ENCODE measurements at places on chromosomes 6 and 20. TPM values are rescaled to one million over a fixed set of nuclear protein-coding genes. Genes with fewer than 3 reads are reported as not detected.
A peak's percentile ranks its signal among the peaks of the same experiment; 100 is the strongest.

- no peak for DNase-seq
These were observed 66.0 kb downstream of the CTNNBL1 start for GRCh38 chr20:37759761-37760209.

The GMPR gene
- total RNA-seq = 121 TPM

The STMN3 gene
- total RNA-seq = 4.3 TPM

The BFSP1 gene
- total RNA-seq = 0.73 TPM

DNA sequence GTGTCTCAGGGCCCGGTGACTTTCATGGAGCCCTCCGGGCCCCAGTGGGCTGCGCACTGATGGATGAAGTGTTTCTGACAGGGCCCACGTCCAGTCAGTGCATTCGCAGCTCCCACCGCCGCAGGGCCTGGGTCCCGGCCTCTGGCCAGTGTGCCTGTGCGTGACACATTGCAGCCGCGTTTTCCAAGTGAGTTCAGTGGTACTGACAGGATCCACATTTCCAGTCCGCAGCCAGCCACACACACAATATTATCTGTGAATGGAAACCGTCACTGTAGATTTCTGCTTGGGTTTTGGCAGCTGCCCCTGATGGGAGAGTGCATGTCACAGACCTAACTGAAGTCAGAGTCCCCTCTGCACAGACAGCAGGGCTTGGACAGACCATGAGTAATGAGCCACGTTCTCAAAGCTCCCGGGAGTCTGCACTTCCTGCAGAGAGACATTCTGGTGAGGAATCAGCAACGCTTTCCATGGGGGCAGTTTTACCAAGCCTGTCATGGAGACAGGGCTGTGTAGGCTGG, 171.4 kb downstream of the MYLK4 start:
- peak; percentile 40 for DNase-seq

The PDYN gene
- not detected for total RNA-seq

GRCh38 chr6:317448-318144, 25.3 kb downstream of the DUSP22 start:
- DNase-seq = no peak

DNA sequence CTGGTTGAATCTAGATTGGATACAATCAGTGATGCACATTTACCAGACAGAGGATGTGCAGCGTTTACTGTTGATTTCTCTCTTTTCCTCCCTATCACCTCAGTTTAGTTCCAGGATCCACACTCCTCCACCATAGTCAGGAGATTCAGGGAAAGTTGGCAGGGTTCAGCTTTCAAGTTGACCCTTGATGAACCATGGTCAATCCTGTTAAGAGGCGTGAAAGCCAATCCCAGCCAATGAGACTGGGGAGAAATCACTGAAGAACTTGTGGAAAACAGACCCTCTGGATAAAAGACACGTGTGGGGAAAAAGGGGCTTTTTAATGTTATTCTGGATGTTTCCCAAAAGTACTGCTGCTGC, 19.2 kb upstream of the SCP2D1 start:
- DNase-seq = no peak

- no peak for DNase-seq
These were observed 74.8 kb upstream of the MBOAT1 start for GRCh38 chr6:20286968-20287565.

GRCh38 chr6:24949020-24949569, 13.3 kb upstream of the RIPOR2 start:
- no peak for DNase-seq

DNA sequence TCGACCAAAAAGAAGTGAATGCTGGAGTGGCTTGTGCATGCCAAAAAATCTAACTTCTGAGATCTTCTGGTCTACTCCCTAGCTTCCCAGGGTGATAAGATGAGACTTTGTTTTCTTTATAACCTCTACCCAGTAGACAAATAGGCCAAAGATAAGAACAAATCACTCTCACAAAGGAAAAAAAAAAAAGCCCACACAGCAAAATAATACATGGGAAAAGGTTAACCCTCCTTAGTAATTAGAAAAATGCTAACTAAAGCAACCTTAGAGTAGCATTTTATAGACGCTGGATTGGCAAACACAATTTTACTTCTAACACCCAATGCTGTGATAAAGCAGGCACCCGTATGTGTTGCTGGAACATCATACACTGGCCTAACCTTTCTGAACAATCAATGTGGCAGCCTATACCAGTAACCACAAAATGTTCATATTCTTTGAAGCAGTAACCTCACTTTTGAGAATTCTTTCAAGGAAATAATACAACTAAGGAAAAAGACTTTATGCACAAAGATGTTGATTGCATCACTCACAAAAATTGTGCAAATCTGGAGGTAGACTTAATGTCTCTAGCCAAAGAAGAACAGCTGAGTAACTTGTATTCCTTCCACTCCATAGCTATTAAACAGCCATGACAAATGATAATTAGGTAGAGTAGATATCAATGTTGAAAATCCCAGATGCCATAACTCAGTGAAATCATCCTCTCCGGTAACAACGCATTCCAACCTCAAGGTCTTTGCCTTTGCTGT, 116.3 kb upstream of the QKI start:
- no peak for DNase-seq

- no peak for DNase-seq
These were observed 68.9 kb downstream of the MTHFD1L start for GRCh38 chr6:150934380-150934779.

DNA sequence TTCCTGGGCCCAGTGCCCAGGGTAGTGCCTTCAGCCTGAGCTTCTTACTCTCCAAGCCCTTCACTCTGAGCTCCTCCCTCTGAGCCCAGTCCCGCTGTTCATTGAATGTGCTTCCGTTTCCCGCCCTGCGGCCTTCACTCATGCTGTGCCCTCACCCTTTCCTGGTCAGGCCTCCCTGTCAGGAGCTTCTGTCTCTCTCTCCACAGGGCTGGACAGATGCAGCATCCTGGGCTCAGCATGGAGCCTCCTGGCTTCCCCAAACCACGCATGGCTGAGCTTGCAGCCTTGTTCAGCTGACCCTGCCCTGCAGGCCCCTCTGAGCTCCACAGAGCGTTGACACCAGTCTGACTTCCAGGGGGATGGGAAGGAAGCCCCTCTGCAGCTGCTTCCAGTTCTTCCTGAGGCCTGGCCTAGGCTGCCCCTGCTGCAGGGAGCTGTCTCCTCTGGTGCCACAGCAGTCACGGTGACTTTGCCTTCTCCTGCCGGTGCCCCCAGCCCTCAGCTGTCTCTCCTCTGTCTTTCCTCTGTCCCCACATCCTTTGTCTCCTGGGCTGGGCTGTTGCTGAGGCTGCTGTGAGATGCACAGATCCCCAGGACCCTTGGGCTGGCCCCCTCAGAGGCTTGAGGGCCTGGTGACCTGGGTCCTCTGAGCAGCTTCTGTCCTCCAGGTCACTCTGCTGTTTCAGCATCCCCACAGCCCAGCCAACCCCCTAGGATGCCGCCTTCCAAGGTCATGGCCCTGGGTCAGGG, 7.9 kb upstream of the MYT1 start:
- no peak for DNase-seq

DNA sequence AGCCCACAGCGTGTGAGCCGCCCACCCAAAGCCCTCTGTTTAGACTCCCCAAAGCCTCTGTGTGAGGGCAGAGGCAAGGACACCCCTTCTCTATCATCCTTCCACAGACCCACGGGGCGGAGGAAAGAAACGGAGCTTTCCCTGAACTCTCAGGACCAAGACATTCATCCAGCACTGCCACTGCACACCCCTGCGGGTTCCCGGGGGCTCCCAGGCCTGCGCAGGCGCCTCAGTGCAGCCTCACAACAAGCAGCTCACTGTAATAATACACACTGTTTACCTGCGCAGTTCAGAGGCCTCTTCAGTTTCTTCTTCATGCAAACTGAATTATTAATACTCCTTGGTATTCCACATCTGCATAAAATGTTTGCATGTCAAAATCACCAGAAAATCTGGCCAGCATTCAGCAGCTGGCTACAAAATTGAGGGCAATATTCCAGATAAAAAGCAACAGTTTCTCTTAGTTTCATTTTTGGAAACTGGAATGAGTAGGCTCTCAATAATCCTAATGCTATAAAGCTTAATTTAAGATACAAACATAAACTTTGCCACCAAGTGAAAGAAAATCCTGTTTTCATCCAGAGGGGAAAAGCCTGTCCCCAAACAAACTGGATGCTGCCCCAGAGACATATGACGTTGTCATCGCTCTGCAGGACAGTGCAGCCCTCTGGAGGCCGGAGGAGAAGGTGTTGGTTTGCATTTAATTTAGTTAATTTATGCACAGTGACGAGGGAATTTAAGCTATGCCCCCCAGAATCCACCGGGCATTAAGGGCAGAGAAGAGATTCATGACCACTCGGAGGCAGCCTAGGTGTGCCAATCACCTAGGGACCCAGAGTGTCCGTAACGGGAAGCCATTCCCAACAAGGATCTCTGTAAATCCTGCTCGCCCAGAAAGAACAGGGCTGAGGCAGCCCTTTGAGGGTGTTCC, 45.3 kb downstream of the NINL start:
- DNase-seq = peak; percentile 49

- DNase-seq = no peak
These were observed 36.2 kb downstream of the DCDC2 start for GRCh38 chr6:24321538-24322162.

DNA sequence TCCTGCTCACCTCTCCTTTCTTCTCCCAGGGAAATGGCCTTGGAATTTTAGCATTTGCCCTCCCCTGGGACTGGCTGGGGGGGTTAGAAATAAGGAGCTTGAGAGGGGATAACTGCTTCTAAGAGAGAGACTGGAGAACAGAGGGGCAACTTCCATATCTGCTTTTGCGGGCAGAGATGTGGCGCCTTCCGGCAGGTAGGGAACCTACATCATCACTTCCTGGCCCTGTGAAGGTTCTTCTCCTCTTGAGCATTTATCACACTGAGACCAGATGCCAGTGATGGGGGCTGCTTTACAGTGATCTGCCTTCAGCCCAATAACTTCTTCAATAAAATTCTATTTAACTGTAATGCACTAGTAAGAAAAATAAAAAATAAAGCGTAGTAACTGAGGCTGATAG, 48.1 kb downstream of the TBC1D7 start:
- DNase-seq = no peak

All from Right ventricle myocardium superior (tissue), 1 donor.